Hematopoietic multipotent progenitor cell treated with erythropoietin and hydrocortisone succinate and interleukin-3 and kit ligand, for 6 days (in vitro differentiated cells): ENCODE measurements at places on chromosomes 11 and 22.

GRCh38 chr11:45400591-45400990 is 114.5 kb upstream of the SYT13 start:
- DNase-seq, result no peak

- DNase-seq, result peak; percentile 59
These were observed 749 bp upstream of the BEST1 start for GRCh38 chr11:61949169-61950034.

DNA sequence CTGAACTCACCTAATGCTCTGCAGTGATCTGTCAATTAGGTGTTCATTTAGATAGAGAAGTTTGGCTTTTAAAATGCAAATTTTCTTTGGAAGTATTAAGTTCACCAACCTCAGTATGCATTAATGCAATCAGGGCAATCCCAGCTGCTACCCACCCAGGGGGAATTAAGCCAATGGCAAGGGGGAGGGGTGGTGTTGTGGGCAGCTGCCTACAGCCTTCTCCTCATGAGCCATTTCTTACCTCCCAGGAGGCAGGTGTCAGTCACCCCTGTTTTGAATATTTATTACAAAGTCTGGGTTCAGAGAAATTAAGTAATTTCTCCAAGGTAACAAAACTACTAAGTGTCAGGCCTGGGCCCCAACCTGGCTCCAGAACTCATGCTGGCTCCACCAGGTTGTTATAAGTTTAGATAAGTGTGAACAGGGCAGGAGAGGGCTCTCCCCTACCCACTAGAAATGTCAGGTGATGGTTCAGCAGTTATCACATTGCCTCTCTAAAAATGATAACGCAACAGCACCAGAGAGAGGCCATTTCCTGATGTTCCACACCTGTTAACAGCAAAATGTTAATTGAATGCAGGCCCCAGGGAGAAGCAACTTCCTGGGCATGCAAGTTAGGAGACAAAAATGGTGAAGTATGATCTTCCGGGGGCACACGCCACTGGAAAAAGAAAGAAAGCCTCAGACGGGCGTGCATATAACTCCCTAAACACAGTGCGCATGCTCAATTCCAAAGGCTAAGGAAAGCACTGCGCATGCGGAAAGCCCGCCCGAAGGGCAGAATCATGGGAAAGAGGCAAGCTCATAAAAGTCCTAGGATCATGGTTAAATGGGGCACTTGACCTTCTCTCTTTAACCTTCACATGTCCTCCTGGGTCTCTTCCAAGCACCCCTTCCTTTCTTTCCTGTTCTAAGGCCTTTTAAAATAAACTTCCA is 35.4 kb upstream of the GNAZ start:
- no peak for DNase-seq

GRCh38 chr22:16936625-16937024 is 71.4 kb downstream of the GAB4 start:
- DNase-seq, result no peak

DNA sequence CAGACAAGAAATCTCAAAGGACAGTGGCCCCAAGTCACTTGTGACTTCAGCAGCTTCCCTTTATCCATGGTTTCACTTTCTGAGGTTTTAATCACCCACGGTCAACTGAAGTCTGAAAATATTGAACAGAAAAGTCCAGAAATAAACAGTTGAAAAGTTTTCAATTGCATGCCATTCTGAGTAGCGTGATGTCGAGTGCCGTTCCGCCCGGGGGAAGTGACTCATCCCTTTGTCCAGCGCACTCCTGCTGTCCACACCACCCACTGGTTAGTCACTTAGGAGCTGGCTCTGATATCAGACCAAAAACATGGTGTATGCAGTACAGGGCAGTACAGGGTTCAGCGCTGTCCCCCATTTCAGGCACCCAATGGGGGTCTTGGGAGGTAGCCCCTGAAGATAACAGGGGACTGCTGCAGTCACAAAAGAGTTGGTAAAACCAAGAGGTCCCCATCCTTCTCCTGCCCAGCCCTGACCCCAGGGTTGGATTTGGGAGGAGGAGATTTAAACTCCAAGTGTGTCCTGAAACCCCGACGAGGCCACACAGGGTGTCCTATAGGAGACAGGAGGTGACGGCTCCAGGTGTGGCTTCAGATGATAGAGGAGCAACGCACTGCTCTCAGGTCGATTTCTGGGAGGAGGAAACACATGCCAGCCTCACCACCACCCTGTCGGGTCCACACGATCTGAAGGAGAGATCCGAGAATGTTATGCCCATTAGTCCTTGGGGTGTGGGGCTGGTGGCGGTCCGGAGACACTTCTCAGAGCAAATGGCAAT is 390.1 kb downstream of the CTTN start:
- no peak for DNase-seq

GRCh38 chr11:71304045-71304444 is 51.7 kb upstream of the SHANK2 start:
- DNase-seq, result no peak

DNA sequence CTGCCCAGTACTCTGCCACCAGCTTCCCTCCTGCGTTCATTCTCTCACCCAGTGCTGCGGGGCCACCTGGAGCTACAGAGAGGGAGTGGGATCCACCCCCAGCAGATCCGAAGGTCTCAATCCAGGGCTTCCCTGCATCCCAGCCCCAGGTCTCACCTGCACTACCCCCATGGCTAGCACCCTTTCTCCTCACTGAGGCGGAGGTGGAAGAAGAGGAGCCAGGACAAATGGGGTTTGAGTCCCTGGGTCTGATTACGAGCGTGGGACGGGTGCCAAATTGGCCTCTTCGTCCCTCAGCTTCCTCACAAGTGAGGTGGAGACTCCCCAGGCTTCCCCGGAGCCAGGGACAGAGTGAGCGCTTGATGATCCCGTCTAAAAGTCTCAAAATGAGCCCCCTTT is 64.2 kb downstream of the NFAM1 start:
- DNase-seq, result peak; percentile 27

GRCh38 chr22:43110927-43111623 is 525 bp downstream of the BIK start:
- peak; percentile 43 for DNase-seq

DNA sequence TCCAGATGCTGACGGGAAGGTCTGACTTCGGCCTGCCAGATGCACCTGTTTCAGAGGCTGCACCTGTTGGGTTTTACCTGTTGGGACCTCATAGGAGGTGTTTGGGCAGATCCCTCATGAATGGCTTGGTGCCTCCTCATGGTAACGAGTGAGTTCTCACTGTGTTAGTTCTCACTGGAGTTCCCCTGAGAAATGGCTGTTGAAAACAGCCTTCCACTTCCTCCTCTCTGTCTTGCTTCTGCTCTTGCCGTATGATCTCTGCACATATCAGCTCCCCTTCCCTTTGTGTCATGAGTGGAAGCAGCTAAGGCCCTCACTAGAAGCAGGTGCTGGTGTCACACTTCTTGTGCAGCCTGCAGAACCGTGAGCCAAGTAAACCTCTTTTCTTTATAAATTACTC is 207.6 kb upstream of the SEZ6L start:
- no peak for DNase-seq

GRCh38 chr11:87374038-87374807 is 336.5 kb downstream of the TMEM135 start:
- DNase-seq, result no peak

DNA sequence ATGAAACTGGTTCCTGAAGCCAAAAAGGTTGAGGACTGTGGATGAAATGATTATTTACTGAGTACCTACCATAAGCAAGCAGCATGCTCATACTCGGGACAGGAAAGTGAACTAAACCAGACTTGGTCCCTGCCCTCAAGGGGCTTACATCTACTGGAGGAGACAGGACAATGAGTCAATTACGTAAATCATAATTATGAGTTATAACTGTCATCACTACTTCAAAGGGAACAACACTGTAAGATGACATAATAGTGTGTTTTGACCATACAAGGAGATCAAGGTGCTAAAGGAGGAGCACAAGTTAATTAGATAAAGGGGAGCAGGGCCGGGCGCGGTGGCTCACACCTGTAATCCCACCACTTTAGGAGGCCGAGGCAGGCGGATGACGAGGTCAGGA is 2.5 kb downstream of the FAM227A start:
- DNase-seq, result no peak

GRCh38 chr11:46918083-46918787 is at the start of gene LRP4:
Gene LRP4, minus strand, starts transcription at chr11:46918550. Its CDS starts 171 bp downstream, at chr11:46918379.
- DNase-seq, result peak; percentile 43

- no peak for DNase-seq
These were observed 88.8 kb upstream of the API5 start for GRCh38 chr11:43223026-43223425.

DNA sequence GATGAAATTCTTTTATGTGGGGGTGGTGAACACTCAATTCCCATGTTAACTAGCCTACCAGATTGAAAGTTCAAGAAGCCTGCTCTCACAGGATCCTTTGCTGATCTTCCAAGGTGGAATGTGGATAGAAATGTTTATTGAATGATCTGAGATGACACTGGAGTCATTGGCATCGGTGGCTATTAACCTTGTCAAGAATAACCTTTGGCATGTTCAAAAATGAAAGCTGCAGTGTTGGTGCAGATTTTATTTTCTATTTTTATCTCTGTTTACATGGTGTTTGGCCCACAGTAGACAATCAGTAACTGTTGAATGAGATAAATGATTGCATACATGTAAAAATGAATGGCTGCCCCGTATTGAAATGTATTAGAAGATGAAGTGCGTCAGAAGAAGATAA is 19.0 kb downstream of the MCAM start:
- no peak for DNase-seq

DNA sequence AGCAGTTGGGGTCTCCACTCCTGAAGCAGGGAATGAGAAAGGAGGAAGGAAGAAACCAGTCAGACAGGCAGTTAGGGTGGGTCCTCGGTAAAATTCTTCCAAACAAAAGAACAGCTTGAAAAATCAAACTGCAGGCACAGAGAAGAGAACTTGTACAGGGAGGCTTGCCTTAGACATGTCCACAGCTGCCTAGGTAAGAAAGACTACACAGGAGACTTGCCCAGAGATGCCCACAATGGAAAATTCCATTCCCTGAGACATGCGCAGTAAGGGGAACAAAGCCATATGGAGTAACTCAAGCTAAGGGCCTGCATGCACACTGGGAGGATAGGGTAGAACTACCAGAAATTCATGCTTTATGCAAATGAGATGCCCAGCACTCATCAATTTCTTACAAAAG is 9.8 kb downstream of the KCNJ11 start:
- no peak for DNase-seq

DNA sequence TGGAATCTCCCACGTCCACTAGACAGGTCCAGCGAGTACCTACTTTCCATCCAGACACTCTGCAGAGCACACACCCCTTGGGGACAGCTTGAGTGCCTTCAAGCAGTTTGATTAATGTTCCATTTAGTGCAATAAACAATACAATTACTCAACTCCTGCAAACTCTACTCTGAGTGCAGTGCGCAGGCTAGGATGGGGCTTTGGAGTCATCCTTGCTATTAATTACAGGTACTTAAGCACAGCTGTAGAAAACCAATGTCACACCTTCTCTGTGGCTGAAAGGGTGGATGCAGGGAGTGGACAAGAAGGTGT is 82.6 kb downstream of the MN1 start:
- DNase-seq, result no peak

DNA sequence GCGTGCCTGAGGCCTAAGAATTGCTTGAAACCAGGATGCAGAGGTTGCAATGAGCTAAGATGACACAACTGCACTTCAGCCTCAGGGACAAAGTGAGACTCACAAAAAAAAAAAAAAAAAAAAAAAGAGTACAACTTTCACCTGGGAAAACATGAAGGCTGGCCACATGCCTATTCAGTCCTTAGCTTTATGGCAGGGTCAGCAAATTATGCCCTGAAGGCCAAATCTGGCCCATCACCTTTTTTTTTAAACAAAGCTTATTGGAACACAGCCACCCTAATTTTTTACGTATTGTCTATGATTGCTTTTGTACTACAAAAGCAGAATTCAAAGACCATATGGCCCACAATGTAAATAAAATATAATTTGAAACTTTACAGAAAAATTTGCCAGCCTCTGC is 8.2 kb downstream of the FSHB start:
- DNase-seq, result no peak

- no peak for DNase-seq
These were observed 30.2 kb upstream of the KLHL35 start for GRCh38 chr11:75463106-75463774.

DNA sequence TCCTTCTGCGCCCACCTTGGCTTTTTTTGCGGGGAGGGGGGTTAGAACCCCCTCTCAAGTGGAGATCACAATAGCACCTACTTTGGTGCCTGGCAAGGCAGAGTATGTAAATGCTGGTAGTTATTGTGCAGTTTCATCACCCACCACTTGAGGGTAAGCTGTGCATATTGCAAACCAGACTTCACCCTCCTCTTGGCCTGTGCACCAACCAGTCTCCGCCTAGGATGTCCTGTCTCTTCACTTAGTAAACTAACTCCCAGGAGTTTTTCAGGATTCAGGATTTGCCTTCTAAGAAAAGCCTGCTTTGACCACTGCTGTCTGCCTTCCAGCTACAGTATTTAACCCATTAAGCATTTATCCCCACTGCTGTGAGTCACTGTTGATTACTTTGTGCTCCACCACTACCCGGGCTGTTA is 2.0 kb upstream of the UBXN1 start:
- DNase-seq, result peak; percentile 91

DNA sequence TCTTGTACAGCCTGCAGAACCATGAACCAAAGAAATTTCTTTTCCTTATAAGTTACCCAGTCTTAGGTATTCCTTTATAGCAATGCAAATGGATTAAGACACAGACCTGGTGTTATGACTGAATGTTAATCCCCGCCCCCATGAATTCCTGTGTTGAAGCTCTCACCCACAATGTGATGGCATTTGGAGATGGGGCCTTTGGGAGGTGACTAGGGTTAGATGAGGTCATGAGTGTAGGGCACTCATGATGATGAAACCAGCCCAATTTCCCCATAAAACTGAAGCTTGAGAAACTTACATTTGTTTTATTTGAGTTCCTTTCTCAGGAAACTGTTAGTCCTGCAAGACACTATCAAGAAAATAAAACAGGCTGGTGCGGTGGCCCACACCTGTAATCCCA is 115.8 kb upstream of the THY1 start:
- peak; percentile 63 for DNase-seq

DNA sequence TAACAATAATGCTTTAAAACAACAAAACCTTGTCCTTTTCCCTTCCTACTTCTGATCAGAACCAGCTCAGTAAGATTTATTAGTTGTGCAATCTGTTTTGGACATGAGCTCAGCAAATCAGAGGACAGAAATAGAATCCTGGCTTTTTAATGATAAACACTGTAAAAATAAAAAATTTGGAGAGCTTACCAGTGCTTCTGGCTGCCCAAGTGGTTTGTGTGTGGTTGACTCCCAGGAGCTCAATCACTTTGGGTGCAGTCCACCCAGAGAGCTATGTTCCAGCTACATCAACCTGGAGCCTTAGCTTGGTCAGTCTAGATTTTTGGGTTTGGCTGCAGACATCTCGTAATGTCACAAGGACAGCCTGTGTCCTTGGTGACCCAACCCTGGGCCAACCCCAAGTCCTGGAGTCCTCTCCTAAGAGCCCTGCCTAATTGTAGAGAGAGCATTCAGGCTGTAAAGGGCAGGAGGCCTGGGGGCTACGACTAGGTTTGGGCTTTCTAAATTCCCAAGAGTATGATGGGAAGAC is 28.5 kb downstream of the CD44 start:
- DNase-seq, result no peak

GRCh38 chr11:65781962-65782815 is 1.4 kb upstream of the AP5B1 start:
- DNase-seq, result no peak
